ENCODE measurements at places on chromosomes 5 and 9.

GRCh38 chr5:119036101-119036762 is 34.7 kb upstream of the DMXL1 start:
- no peak for DNase-seq

GRCh38 chr5:61779743-61780142 is 447.7 kb downstream of the ZSWIM6 start:
- no peak for DNase-seq

DNA sequence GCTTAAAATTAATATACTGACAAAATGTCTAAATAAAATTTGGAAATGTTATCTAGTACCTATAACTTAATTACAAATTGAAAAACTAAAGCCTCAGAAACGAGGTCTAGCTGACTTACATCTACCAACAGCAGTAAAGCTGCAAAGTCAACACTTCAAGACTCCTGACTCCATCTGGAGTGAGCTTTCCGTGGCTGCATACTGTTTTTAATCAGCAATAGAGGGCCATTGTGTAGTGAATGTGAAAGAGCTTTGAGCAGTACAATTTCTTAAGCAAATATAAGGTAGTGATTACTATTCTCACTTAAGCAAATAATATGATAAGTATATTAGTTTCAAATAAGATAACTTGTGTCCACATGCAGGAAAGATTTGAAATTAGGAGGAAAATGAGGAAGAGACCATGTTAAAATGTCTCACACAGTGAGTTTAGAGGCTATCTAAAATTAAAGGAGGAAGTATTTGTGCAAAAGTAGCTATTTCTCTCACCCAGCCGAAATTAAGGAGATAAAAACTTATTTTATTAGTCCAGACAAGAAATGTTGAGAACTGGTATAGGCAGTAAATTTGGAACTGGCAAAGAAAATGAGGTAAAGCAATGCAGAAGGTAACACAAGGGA is 6.4 kb downstream of the SPINK6 start:
- DNase-seq: no peak

GRCh38 chr9:93166699-93167098 is 17.2 kb upstream of the WNK2 start:
- no peak for DNase-seq

DNA sequence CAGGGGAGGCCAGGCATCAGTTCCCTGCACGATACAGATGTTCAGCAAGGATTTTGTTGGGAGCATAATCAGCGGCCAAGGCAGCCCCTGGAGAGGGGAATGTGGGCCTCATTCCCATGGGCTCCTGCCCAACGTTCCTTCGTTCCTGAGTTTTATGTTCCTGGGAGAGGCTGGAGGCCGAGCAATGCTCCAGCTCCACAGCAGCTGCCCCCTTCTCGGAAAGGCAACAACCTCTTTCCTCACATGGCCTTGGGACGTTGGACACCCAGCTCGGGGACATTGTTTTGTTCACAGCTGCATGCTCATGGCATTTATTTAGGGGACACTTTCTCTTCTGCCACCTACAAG is 63.8 kb upstream of the COL15A1 start:
- DNase-seq: no peak

GRCh38 chr5:84568171-84568570 is 183.5 kb upstream of the EDIL3 start:
- DNase-seq: no peak

DNA sequence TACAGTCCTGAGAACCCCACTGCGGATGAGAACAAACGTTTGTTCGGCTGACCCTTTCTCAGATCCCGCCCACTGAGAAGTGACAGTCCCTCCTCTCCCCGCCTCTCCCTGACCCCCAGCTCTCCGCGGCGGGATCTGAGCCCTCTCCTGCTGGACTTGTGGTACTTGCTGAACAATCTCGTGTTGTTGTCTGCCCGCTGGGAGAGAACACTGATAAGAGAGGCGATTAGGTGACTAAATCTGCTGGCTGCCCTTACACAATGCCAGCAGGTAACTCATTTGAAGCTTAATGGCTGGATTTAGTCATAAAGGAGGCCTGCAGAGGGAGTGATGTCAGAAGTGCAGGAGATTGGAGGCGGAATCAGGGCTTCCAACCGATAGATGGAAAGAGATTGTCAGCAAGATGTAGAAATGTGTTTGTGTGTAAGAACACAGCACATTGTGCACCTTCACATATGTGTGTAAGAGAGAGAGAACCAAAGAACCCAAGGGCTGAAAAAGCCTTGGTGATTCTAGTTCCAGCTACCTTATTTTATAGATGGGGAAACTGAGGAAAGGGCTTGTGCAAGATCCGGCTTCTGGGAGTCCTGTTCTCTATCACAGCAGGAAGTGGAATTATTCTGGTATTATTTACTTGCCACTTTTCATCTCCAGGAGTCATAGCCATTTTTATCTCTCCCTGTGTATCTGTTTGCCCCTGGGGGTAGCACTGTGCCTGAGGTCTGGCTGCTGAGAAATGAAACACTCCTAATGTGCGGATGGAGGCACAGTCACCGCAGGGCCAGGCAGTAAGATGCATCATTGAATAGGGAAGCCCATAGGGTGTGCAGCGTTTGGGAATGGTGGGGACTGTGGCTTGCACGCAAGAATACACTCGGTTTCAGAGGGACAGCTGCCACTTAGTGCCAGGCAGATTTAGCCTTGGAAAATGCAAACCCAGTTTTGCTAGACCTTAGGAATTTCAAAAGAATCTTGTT is 203.7 kb upstream of the MSX2 start:
- DNase-seq: no peak

GRCh38 chr5:156922207-156922792 is 40.7 kb downstream of the TIMD4 start:
- no peak for DNase-seq

GRCh38 chr9:129383019-129383560 is 205.0 kb upstream of the IER5L start:
- DNase-seq: no peak

DNA sequence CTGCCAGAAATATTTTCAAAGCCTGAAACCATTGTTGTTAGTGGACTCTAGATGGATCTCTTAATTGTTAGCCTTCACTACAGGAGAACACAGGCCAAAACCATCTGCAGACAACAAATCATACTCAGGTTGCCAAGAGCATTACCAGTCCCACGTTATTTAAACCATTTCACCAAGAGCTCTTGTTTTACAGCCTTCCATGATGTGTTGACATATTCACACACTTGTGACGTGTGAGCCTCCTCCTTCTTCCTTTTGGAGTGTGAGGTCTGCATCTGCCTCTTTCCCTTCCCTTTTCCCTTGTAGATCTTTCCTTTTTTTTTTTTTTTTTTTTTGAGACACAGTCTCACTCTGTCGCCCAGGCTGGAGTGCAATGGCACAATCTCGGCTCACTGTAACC is 279.0 kb downstream of the AUH start:
- no peak for DNase-seq

GRCh38 chr9:112081918-112082729 is 93.0 kb downstream of the SUSD1 start:
- no peak for DNase-seq

DNA sequence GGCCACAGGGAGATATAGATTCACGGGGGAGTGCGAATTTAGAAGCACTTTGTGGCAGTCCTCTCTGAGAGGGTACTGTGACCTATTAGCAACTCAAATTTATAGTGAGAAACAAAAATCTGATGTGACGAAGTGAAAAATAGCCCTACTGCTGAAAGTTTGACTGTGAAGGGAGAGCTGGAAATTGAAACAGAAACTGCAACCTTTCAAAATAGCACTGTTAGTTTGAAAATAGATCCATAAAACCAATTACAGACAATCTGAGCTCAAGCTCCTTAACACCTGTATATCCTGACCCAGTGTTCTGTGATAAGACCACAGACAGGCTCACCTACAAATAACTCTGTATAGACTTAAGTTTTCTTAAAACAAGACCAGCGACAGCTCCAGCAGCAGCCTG is 420.1 kb downstream of the IRX1 start:
- no peak for DNase-seq

GRCh38 chr9:1979741-1980367 is 35.3 kb upstream of the SMARCA2 start:
- DNase-seq: no peak

- DNase-seq: no peak
Measured at GRCh38 chr5:78512435-78512834, 136.1 kb downstream of the LHFPL2 start.

DNA sequence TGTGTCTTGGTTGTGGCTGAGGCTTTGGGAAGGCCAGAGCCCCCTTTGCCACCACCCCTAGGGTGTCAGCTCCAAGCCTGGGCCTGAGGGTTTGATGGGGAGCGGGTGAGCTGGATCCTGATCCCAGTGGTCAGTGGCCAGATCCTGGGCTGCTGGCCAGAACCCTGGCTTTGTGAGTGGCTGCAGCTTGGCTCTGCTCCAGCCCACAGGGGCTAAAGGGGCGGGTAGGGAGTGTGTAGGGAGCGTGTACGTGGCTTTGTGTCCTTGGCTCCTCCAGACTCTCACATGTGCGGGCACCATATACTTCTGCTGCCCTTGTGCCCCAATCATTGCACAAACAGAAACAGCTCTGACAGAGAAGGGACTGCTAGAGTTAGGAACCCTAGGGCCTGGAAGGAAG is 1.2 kb upstream of the IL11RA start:
- DNase-seq: no peak

DNA sequence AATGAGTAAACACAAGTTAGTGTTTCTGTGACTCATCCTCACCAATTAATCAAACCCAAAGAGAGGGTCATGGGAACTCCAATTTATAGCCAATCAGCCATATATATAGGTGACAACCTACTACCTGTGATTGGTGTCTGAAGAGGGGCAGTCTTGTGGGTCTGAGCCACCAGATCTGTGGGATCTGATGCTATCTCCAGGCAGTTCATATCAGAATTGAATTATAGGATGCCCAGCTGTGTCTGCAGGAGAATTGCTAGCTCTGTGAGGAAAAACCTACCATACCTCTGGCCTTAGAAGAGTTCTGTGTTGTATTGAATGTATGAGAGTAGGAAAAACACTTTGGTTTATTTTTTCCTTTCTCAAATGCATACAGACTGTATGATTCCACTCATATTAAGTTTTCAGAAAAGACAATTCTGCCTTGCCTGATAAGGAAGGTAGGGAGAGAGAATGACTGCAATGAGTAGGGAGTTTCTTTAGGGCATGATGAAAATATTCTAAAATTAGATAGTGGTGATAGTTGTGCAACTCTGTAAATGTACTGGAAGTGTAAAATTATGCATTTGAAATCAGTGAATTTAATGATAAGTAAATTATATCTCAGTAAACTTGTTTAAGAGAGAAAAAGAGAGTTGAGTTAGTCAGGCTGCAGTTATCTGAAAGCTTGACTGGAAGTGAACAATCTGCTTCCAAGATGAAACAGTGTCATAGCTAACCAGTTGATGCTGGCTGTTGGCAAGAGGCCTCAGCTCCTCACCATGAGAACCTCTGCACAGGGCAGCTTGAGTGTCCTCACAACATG is 274.9 kb downstream of the AUH start:
- no peak for DNase-seq

DNA sequence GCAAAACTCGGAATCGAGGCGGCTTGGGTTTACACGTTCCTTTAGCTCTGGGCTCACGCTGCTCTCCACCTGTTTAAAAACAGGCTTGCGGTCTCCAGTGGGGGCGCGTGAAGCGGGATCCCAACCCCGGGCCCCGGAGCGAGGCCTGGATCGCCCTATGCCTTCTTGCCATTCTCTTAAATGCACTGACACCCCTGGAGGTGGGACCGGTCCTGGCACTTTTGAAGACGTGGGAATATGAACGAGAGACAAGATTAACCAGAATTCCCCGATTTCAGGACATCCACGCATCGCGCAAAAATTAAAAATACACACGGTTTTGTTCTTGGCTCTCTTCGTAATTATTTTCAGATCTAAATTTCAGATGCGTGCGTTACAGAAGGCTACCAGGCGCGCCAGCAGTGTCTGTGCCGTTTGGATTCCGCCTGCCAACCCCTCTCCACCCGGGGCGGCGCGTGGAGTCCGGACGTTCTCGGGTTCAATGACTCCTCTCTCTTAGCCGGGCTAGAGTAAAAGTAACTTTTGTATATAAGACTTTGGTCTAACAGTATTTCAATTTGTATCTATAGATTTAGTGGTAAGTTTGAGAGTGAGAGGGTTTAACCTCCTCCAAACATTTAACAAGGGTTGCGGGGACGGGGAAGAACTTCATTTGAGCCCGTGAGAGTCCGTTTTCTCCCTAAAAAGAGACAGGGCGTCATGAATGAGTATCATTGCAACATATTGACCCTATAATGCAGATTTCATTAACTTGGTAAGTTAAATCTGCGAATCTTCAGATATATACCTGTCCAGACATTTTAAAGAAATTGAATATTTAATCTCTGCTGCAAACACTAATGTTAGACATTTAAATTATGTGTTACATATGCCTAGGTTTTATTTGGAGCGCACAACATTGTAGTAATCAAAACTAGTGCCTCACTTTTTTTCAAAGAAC is 3.8 kb downstream of the FOXD1 start:
- no peak for DNase-seq

DNA sequence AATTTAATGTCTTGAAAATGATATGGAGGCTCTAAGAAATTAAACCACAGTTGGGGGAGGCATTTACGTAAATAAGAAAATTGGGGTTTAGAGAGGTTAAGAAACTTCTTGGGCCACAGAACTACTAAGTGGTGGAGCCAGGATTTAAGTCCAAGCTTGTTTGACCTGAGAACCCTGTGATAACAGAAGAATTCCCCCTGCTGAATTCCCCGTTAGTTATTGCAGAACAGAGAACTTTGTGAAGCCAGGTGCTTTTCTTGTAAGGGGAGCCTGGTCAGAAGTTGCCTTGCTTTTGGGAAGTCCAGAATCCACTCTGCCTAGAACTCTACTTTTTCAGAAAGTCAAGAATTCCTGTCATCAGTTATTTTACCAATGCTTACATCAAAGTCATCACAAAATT is 309.3 kb upstream of the SEMA6A start:
- no peak for DNase-seq

- no peak for DNase-seq
Measured at GRCh38 chr5:169416583-169417196, 115.8 kb upstream of the SLIT3 start.

DNA sequence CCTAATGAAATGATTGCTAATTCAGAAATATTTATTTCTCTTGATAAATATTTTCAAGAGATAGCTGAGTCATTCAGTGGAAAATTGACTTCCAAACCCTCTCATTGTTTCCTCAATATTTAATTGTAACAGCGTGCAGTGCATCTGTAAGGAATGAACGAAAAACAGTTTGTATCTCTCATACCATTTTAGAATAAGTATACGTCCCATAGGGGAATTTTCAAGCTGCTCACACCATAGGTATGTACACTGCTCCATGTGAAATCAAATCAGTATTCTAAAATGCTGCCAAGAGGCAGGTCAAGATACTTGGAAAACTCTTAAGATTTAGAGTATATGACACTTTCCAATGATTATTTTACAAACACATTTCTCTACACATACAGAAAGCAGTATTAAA is 202.2 kb downstream of the ARL15 start:
- DNase-seq: no peak

- no peak for DNase-seq
Measured at GRCh38 chr5:149452007-149452664, 73.0 kb upstream of the IL17B start.

DNA sequence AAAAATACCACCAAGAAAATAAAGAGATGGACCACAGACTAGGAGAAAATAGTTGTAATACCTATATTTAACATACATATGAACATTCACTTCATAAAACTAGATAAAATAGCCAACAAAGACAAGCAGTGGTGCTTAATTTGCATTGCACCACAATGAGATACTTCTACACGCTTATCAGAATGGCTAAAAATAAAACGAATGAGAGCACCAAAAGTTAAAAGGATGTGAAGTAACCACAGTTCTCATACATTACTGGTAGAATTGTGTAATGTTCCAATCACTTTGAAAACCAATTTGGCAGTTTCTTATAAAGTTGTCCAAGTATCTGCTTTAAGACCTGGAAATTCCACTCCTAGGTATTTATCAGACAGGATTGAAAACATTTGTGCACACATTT is 198.9 kb upstream of the SGCD start:
- no peak for DNase-seq

All from CD4-positive, alpha-beta T cell treated with Interferon gamma for 1 hour (primary cell).